ENCODE measurements at places on chromosomes 5 and 9. TPM values are rescaled to one million over a fixed set of nuclear protein-coding genes. Genes with fewer than 3 reads are reported as not detected.

The NEUROG1 gene
- total RNA-seq = not detected

The LRRC8A gene
- total RNA-seq = 45.3 TPM

- no peak for DNase-seq
Observed at GRCh38 chr5:96195123-96195522, 233.5 kb upstream of the ELL2 start.

- no peak for DNase-seq
Observed at GRCh38 chr5:114448481-114448880, 86.6 kb downstream of the KCNN2 start.

- no peak for DNase-seq
Observed at GRCh38 chr9:75369989-75370388, 281.7 kb downstream of the OSTF1 start.

GRCh38 chr5:64900618-64901017 lies 131.9 kb downstream of the CWC27 start:
- DNase-seq = no peak

GRCh38 chr5:172830876-172831662 lies 3.0 kb upstream of the ERGIC1 start:
- DNase-seq = no peak

GRCh38 chr5:3300726-3301125 lies 294.9 kb upstream of the IRX1 start:
- no peak for DNase-seq

- no peak for DNase-seq
Observed at GRCh38 chr5:14706615-14707021, 42.1 kb downstream of the OTULIN start.
